ENCODE measurements at places on chromosomes 3 and 15.

DNA sequence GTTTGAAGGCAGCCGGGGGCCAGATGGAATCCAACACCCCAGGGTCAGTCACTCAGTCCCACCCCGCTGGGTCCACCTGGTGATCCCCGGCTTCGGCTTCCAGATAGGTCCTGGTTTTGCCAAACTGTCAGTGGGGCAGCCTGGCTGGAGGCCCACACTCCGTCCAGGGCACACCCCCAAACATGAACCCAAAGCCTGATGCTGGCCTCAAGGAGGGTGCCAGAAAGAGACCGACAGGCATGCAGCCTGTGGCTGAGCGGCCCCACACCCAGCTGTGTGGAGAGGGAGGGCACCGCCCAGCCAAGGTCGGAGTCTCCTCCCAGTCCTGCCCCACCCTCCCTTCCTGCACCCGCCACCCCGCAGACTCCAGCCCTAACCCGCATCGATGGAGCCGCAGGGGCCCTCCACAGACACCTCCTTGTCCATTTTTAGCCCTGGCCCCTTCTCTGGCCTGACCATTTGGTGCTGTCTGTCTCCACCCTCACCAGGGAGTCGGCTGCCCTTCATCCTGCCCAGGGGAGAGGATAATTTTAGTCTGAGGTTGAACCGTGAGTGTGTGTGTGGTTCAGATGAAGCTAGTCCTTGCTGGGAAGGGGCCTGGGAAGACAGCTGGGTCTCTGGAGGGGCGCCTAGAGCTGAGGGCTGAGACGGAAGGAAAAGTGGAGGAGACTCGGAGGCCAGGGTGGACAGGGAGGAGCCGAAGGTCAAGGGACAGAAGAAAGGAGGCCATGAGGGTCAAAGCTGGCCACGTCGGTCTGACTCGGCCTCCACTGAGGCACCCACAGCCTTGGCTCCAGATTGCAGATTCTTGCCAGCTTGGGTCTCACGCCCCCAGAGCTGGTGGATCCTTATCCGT lies 23.1 kb downstream of the TNK2 start:
- no peak for DNase-seq

DNA sequence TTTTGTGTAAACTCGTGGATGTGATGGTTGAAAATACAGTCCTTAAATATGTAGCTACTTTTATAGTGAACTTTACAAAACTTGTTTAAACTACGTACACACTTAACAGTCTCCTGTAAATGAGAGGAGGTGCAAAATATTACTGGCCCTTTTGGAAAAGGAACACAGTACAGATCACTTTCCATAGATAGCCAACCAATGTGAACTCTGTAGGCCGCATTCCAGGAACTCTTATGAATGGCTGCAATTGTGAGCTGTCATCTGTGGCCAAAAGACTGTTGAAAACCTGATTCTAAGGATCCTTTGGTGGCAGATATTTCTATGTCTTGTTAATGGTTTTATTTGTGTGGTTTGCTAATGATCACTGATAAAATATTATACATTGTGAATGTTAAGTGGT lies 6.2 kb downstream of the TSC22D2 start:
- no peak for DNase-seq

GRCh38 chr3:74651885-74652284 lies 37.4 kb upstream of the CNTN3 start:
- no peak for DNase-seq

DNA sequence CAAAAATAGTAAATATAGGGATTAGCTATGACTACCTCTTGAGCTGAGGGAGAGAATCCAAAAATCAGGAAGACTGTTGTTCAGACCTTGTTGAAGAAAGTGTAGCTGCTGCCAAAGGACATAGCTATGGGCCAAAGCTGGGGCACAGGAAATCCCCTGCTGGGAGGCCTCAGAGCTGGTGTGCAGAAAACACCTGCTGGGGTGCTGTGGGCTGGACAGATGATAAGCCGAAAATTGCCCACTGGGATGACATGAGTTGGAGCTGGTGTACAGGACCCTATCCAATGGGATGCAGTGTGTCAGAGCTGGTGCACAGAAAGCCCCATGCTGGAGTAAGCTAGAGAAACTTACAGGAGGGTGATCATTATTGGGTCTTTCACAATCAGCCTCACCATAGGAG lies 121.9 kb downstream of the NEO1 start:
- DNase-seq: no peak

GRCh38 chr3:125643172-125643571 lies 47.9 kb upstream of the OSBPL11 start:
- DNase-seq: no peak

- no peak for DNase-seq
Measured at GRCh38 chr3:79380581-79380980, 387.2 kb downstream of the ROBO1 start.

- no peak for DNase-seq
Measured at GRCh38 chr15:35427091-35427490, 118.9 kb downstream of the DPH6 start.

DNA sequence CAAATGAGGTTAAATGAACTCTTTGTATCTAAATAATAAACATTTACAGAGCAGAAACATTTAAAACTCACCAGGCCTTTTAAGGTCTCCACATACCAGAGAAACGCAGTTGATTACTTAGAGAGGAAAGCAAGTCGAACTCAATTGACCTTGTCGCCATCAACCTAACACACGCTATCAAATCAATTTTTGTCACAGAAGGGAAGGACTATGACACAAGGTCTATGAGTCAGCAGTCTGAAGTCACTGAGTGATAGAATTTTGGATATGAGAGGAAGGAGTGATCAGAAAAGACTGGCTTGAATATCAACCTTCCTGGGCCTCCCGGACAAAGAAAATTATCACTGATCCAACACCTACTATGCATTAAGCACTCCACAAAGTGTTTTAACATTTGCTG lies 514.4 kb upstream of the ZNF385D start:
- peak; percentile 1 for DNase-seq

GRCh38 chr3:94095111-94095510 lies 32.2 kb downstream of the NSUN3 start:
- DNase-seq: no peak

DNA sequence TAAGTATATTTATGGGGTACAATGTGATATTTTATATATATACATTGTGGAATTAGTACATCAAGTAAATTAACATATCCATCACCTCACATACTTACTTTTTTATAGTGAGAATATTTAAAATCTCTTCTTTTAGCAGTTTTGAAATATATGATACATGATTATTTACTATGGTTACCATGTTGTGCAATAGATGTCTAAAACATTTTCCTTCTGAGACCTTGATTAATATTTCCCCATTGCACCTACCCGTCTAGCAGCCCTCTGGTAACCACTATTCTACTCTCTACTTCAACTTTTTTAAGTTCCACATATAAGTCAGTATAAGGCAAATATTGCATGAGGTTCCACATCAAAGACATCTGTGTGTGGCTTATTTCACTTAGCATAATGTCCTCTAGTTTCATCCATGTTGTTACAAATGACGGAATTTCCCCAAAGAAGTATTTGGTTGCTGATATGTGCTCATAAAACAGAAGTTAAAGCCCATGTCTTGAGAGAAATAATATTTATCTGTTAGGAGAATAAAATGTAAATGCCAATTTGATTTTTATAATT lies 29.6 kb upstream of the NFKBIZ start:
- DNase-seq: no peak

- DNase-seq: no peak
Measured at GRCh38 chr3:46093966-46094365, 66.7 kb upstream of the XCR1 start.

GRCh38 chr3:74897006-74897405 lies 282.5 kb upstream of the CNTN3 start:
- DNase-seq: peak; percentile 9

DNA sequence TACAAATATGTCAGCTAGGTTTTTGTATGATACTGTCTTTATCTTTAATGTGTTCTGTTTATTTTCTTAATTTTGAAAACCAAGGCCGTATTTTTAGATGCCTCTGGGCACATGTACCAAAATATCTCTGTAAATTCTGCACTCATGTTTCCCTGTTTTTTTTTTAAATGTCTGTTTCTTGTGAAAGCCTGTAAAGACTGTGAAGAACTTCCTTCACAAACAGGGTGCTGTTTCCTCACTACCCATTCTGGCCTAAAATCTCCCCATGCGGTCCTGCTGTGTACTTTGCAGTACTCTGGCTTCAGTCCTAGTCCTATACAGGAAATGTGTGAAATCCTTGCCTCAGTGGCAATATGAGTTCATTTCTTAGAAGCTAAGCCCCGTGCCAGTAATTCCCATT lies 133.4 kb upstream of the ZBTB20 start:
- DNase-seq: no peak

GRCh38 chr15:82548700-82549099 lies 8.4 kb upstream of the RPS17 start:
- DNase-seq: no peak

- peak; percentile 85 for DNase-seq
Measured at GRCh38 chr3:45226206-45226915, at the start of gene TMEM158. Gene TMEM158 (minus strand): TSS chr3:45226287. CDS start chr3:45226027, 260 bp downstream.

- peak; percentile 8 for DNase-seq
Measured at GRCh38 chr3:47961815-47962606, 54.2 kb downstream of the MAP4 start.

GRCh38 chr15:57866149-57866736 lies 159.7 kb downstream of the POLR2M start:
- peak; percentile 50 for DNase-seq

DNA sequence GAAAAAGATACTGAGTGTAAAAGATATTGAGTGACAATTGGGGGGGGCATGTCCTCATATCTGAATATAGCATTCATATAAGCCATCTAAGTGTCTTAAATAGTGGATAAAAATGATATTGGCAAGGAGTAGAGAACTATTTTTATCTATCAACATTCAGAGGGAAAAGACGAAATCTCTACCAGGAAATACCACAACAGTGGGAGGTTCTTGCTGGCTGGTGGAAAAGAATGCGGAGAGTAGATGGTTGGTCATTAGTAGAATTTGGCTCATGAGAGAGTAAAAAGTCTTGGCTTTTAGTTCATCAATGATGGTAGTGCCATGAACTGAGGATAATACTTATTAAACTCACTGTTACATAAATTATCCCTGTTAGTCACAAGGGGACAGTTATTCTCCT lies 4.8 kb upstream of the TCF12 start:
- DNase-seq: no peak

DNA sequence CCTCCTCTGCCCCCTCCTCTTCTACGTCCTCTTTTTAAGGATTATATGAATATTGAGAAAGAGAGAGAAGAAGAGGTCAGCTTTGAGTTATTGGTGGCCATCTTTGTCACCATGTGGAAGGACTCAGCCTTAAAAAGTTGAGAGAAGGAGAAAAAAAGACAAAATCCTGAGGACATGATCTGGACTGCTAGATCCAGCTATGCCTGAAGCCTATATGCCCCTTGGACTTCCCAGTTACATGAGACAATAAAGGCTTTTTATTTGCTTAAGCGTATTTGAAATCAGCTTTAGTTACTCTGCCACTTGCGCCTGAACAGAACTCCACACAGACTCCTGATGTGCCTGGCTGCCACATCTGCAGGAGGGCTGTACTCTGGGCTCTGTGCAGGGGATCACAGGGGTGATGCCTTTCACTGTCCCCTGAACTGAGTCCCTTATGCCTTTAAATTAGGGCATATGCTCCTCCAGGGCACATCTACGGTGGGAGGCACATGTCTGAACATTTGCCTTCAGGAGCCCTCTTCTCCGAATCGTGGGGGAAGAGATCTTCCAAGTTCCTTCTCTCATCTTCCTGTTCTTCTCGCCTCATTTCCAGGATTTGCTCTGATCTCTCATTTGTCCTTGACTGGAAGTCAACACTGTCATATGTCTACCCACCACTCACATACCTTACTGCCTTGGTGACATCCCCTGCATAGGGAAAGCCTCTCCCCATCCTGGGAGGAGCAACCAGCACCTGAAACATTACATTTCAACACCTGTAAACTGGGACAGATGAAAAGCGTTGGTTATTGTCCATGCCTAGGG lies 14.0 kb upstream of the PLA2G4E start:
- no peak for DNase-seq

DNA sequence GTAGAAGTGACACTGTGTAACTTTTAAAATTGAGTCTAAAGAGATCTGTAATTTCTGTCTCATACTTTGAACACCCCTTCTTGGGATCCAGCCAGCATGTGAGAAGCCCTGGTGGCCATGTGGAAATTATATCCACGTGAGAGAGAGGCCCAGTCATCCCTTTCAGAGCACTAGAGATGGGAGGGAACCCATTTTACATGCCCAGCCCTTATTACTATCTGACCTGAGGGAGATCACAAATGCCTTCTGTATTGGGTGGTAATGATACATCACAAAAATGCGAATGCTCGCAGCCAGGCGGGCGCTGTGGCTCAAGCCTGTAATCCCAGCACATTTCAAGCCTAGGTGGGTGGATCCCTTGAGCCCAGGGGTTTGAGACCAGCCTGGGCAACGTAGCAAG lies 27.3 kb upstream of the TRAK1 start:
- no peak for DNase-seq

GRCh38 chr3:182699550-182700170 lies 93.6 kb upstream of the ATP11B start:
- no peak for DNase-seq

GRCh38 chr15:37059086-37059485 lies 41.3 kb downstream of the MEIS2 start:
- no peak for DNase-seq

GRCh38 chr3:179788996-179789395 lies 136.2 kb downstream of the USP13 start:
- no peak for DNase-seq

DNA sequence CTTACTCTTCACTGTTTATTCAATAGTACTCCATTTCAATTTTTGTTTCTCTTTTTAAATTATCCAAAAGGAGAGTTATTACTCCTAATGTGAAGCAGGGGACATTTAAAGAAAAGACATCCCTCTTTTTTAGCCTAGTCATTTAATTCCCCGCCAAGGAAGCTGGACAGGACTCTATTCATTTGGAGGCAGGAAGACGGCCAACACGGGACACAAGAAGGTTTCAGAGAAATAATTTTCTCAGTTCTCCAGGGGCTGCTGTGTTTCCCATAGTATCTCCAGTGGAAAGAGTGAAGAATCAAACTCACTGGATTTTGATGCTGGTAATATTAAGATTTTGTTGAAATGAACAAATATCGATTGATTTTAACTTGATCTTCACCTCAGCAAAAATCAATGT lies 833.7 kb downstream of the ROBO2 start:
- no peak for DNase-seq

DNA sequence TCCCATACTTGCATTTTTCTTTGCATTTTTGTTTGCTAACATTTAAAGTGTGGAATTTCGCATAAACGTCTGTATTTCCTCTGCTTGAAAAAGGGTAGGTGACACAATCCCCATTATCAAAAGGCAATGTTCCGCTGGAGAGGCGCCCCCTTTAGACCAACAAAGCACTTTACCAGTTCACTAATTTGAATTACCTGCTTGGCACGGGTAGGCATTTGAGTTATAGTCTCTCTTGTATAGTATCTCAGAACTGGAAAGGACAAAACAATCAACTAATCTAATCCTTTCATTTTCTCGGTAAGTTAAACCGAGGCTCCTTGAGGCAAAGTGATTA lies 775 bp upstream of the CCDC39 start:
- peak; percentile 2 for DNase-seq

GRCh38 chr3:13710251-13710650 lies 161.3 kb downstream of the FBLN2 start:
- DNase-seq: no peak

Measured in NB4 (cell line).